Inflammatory macrophage treated with lipopolysaccharide for 1 hour (primary cell): ENCODE measurements at places on chromosomes 2 and 18.

DNA sequence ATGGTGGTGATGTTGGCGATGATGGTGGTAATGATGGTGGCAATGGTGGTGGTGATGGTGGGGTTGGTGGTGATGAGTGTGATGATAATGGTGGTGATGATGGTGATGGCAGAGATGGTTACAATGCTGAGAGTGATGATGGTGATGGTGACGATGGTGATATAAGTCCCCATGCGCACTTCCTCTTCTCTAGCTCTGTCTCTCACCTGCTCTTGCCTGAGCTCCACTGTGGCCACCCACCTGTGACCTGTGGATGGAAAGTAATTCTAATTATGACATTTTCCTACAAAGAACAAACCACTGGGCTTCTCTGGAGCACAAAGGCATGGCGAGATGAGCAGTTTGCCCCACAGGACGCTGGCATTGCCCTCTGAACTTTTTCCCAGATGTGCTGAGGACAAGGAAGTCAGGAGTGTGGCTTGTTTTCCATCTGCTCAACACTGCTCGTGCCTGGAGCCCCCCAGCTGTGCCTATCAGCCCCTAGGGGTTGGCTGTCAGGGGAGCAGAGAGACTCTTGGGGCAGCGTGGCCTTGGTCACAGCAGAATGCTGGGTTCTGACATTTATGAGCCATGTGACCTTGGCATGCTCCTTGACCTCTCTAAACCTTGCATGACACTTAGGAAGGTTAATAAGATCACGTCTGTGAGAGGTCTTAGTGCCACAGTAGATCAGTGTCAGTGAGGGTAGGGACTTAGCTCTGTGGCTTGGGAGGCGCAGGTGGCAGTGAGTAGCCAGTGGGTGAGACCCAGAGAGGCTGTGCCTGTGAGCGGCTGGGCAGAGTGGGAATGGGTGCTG lies 68.4 kb downstream of the RRM2 start:
- DNase-seq = no peak

DNA sequence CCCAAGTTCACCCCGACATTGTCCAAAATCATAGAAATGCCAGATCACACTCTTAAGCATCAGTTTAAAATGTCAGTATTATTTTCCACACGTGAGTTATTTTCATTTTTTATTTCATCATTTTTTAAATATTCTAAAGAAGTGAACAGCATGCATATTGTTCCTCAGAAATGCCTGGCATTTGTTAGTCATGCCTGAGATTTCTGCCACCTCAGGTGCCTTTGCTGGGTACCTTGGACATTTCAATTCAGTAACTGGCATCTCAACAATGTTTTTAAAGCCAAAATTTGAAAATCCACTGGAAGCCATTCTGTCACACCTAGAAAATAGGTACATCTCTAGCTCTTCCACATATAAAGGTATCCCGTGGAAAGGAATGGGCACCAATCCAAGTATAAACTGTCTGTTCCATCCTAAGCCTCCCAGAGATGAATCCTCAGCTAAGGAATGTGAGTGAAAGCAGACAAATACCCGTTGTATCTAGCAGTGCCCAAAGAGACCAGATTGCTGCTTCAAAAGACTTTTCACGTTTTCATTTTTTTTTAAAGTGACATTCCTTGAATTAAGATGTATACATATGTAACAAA lies 159.8 kb downstream of the ZNF385B start:
- DNase-seq = no peak

DNA sequence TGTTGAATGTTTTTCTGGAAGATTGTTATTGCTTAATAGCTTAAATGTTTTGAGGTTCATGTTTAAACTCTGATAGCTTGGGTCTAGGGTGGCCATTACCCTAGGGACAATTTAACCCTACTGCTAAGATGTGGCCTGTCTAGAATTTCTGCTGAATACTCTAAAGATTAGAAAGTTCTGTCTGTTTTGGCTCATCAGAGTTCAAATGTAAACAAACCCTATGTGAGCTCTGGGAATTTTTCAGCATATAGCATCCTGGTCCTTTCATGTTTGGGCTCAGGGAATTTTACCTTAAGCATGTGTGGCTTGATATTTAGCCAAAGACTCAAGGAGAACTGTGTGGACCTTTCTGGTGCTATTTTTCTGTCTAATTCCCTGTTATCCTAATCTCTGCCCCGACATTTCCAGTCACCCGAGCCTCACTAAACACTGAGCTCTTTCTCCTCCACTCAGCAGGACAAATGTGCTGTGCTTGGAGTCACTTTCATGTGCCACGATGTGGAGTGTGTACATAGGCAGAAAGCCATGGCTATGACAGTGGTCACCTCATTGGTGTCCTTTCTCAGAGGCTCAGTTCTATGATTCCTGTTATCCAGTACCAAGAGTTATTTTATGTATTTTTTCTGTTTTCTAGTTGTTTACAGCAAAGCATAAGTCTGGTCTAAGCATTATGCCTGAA lies 492.5 kb upstream of the SPHKAP start:
- no peak for DNase-seq

GRCh38 chr2:24276349-24276899 lies 83.9 kb downstream of the ITSN2 start:
- peak; percentile 50 for DNase-seq

DNA sequence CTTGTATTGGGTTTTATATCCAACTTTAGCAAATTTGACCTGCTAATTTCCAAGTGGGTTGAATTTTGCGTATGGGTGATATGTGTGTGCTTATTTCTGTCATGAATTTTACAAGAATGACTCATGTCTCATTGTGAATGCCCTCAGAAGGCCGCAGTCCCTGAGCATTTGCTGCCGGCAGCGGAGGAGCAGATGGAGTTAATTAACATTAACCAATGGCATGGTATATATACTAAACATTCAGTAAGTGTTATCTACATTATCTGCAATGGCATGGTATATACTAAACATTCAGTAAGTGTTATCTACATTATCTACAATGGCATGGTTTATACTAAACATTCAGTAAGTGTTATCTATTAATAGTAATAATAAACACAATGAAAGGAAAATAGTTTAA lies 90.1 kb downstream of the DOK6 start:
- no peak for DNase-seq

- no peak for DNase-seq
Measured at GRCh38 chr2:238668426-238668825, 179.5 kb upstream of the TWIST2 start.

GRCh38 chr2:106921451-106921850 lies 35.5 kb upstream of the ST6GAL2 start:
- no peak for DNase-seq

DNA sequence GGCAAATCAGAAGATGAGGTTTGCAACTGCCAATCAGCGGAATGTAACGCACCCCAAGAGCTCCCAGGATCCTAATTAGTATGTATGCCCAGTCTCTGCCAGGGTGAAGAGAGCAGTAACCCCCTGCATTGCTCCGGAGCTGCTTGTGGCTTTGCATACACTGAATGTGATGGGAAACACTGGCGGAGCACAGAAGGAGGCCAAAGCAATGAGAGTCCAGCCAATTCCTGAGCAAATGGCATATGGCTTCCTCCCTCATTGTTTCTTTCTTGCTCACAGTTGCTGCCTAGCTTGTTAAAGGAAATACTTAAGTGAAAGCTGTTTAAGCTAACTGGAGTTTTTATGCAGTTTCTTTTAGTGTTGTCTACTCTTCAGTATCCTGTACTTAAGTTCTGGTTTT lies 343.5 kb upstream of the NT5C1B start:
- no peak for DNase-seq

DNA sequence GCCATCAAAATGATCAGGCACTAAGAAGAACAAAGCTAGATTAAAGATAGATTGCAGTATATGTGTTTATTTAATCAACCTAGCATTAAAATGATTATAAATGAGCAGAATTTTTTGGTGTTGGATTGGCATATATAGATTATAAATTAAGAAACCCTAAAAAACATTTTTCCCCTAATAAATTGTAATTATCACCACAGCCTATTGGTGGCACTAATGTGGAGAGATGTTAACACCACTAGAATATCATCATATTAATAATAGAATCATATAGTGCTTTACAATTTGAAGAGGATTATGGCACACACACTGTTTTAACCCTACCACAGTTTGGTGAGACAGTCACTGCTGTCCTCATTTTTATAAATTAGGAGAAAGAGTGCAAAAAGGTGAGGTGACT lies 112.4 kb upstream of the RND3 start:
- no peak for DNase-seq

DNA sequence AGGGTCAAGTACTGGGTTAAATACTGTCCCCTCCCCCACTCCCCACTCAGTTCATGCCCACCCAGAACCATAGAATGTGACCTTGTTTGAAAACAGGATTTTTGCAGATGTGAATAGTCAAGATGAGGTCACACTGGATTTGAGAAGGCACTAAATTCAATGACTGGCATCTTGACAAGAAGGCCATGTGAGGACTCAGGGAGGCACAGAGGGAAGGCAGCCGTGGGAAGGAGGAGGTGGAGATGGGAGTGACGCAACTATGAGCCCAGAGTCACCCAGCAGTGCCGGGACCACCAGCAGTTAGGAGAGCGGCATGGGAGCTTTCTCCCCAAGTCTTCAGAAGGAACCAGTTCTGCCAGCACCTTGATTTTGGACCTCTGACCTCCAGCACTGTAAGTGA lies 257.3 kb downstream of the BCL2 start:
- no peak for DNase-seq

- DNase-seq = no peak
Measured at GRCh38 chr18:3213300-3214059, 6.3 kb downstream of the MYOM1 start.

GRCh38 chr18:58362027-58362575 lies 266.8 kb downstream of the ALPK2 start:
- DNase-seq = peak; percentile 99
